Activated T-helper 1 cell treated with anti-CD3 and anti-CD28 coated beads, Interleukin-2, amount 50 U/mL, for 16 hours (primary cell): ENCODE measurements at places on chromosomes 2 and 18.

GRCh38 chr18:48756511-48757226, 194.1 kb downstream of the SMAD7 start:
- no peak for DNase-seq

- DNase-seq, result no peak
Observed at GRCh38 chr18:6113650-6114049, 218.3 kb upstream of the TMEM200C start.

- DNase-seq, result no peak
Observed at GRCh38 chr2:111930409-111930808, 32.0 kb downstream of the MERTK start.

DNA sequence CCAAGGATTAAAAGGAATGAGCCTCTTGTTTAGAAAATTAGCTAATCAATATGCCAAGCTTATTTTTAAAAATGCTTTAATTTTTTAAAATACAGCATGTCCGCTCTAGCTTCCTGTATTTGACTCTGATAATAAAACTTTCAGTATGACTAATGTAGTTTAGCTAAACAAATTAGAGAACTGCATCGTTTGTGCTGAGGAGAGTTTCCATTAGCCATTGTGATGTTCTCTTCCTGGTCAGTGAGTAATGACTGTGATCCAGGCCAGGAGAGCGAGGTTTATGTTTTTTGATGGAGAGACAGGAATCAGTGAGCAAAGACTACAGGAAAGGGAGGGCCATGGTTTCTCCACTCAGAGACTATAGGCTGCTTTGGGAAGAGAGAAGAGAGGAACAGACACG, 237.2 kb upstream of the ETAA1 start:
- no peak for DNase-seq

DNA sequence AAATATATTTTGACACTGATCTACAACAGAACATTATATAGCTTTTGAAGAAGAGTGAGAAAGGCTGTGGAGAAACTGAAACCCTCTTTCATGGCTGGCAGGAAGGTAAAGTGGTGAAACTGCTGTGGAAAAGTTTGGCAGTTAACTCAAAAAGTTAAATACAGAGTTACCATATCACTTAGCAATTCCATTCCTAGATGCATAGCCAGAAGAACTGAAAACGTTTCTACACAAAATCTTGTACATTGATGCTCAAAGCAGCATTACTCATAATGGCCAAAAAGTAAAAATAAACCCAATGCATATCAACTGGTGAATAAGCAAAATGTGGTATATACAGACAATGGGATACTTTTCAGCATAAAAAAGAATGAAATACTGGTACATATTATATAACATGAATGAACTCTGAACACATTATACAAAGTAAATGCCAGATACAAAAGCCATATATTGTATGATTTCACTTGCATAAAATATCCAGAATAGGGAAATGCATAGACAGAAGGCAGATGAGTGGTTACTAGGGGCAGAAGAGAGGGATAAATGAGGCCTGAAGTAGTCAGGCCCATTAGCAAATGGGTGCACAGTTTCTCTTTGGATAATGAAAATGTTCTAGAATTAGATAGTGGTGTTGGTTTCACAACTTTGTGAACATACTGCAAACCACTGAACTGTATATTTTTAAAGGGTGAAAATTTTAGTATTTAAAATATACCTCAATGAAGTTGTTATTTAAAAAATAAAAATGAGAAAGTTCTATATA, 114.3 kb downstream of the DYM start:
- DNase-seq, result no peak

DNA sequence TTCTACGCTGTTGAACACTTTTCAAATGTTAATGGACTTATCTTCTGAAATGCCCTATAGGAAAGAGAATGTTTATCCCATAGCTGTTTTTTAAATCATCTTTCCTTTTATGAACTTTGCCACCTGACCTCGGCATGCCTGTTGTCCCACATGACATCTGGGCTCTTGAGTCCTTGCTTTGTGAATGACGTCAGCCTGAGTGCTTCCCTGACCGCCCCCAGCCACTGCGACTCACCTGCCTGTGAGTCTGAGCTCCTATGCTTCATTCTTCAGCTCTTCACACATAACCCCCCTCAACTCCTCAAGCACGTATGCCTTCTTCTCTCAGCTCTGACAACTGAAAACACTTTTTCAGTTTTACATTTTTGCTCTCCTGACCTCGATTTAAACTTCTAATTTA, 166.8 kb downstream of the DCDC2C start:
- DNase-seq, result no peak

- DNase-seq, result no peak
Observed at GRCh38 chr2:142557391-142557790, 320.1 kb upstream of the KYNU start.

GRCh38 chr2:71713581-71714580, 260.5 kb downstream of the DYSF start:
- no peak for DNase-seq

DNA sequence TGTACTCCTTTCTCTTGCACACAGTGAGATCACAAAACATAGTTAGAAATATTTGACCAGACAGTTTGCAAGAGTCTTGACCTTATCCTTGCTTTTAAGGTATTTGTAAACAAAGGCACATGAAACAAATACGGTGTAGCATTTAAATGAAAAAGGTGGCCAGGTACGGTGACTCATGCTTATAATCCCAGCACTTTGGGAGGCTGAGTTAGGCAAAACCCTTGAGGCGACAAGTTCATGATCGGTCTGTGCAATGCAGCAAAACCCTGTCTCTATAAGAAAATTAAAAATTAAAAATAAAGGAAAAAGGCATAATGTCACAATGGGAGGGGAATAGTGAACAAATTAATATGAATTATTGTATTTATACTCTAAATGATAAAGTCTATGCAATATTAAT, 109.5 kb upstream of the PIK3C3 start:
- no peak for DNase-seq

GRCh38 chr18:46546111-46546640, 110.8 kb downstream of the LOXHD1 start:
- no peak for DNase-seq

DNA sequence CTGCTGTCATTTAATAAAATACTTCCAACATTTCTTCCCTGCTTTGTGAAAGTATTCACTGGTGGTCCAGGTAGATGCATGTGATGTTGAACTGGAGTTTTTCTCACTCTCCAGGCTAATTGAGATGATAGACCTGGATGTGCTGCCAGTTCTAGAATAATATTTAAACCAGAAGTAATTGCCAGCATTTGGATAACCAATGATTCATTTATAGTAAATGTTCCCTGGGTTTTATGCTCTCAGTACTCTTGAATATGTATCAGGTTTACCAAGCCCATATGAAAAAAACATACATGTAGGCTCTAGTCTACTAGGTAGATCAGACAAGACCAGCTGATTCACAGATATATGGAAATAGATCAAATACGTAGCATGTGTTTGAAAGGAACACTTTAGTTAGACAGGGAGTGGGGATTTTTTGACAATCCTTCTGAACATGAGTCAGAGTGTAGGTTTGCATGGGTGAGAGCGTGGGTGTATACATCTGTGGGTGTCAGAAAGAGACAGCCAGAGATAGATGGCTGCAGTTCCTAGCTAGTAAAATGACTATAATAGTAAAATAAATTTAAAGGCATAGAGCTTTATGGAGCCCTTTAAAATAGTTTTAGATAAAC, 115.1 kb downstream of the NAB1 start:
- DNase-seq, result peak; percentile 8

GRCh38 chr2:74029714-74030397, 45.1 kb downstream of the TET3 start:
- DNase-seq, result no peak
